ENCODE measurements at places on chromosomes 6 and 20.

DNA sequence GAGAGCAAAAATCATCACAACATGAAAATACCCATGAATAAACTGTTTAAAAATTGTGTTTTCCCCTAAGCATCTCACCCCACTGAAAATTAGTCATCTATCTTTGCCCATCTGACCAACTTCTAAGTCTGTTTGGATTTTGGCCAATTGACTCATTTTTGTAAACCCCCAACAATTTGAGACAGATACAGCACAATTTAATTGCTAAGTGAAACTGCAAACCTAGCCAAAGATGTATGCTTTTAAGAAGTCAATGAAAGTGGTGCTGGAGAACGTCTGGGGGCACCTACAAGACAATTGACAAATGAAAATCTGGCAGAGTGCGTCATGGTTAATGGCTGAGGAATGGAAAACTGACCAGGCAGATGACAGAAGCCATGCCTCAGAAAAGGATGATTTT lies 30.9 kb upstream of the SLC24A3 start:
- DNase-seq = no peak

DNA sequence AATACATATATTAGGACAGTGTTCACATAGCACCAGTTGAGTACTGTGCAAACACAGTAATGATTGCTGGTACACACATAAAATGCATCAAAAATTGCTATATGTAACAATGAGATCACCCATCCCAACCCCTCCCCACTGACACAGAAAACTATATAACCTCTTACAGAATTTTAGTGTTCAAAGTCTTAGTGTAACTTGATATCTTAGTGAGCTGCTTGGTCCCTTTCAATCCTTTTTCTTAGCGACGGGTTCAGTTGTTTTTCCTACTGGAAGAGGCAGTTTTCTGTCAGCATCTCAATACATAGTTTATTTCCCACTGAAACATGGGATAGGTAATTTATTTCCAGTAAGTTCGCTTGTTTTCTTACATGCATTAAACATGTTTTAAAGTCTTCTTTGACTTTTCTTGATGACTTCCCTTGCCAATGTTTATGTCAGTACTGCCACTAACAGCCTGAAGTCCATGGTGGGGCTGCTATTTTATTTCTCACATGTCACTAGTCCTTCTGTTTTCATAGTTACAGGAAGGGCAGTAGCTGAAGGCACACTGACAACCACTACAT lies 96.4 kb upstream of the FOXC1 start:
- DNase-seq = no peak

GRCh38 chr6:81762132-81762531 lies 9.7 kb upstream of the TENT5A start:
- DNase-seq = no peak

GRCh38 chr6:21949211-21949801 lies 347.5 kb downstream of the PRL start:
- DNase-seq = no peak

DNA sequence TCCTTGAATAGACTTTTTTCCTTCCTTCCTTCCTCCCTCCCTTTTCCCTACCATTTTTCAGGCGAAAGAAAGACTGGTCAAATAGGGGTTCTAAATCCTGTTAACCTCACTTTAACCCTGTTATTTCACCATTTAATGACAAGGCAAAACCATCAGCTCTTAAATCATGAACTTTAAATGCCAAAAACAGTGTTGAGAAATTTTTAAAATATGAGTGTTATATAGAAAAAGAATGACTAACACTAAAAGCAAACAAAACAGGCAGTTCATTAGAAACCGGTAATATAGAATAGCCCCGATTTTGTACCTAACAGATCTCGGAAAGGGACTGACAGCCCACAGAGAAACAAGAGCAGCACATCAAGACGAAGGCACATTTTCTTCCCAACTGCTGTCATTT lies 57.4 kb upstream of the CEP85L start:
- DNase-seq = no peak

- no peak for DNase-seq
Observed at GRCh38 chr20:51237791-51238190, 214.9 kb upstream of the KCNG1 start.

DNA sequence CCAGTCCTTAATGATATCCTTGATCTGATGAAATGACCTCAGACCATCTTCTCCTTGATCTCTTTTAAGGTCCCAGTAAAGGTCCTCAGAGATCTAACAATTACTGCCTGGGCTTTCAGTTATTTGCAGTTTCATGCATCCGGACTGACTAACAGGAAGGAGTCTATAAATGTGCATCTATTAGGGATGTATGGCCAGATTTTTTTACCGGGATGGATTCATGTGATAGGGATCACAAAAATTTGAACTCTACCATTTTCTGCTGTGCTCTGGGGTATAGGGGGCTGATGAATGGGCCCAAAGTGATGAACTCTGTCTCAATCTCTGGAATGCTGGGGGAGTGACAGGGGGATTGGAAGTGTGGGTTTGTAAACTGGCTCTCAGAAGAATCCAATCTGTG lies 36.2 kb upstream of the SCUBE3 start:
- no peak for DNase-seq

DNA sequence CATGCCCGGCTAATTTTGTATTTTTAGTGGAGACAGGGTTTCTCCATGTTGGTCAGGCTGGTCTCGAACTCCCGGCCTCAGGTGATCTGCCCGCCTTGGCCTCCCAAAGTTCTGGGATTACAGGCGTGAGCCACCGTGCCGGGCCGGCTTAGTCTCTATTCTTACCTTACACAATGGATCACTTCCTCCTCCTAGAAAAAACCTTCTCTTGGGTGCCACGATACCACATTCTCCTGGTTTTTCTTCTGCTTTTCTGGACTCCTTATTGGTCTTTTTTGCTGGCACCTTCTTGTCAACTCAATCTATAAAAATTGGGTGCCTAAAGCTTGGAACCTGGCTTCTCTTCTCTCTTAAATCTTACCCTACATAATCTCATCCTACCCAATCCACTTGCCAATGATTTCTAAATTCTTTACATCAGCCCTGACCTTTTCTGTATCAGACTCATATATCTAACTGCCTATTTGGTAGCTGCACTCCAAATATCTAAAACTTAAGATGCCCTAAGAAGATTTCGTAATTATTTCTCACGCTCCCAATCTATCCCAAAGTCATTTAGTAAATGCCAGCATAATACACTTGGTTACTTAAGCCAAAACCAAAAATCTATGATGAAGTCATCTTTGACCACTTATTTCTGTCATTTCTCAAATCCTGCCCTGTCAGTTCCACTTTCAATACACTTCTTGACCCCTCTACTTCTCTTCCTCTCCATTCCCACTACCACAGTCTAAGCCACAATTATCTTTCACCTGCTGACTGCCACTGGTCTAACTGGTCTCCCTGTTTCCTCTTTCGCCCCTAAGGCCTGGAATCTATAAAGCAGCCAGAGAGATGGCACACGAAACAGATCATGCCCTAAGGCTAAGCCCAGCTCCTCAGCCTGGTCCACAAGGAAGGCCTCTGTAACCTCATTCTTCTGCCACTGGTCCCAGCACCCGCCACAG lies 43.2 kb downstream of the ELMO2 start:
- no peak for DNase-seq

GRCh38 chr6:107867302-107867615 lies 43.1 kb upstream of the SCML4 start:
- no peak for DNase-seq

GRCh38 chr6:127367023-127367375 lies 23.6 kb upstream of the ECHDC1 start:
- no peak for DNase-seq

GRCh38 chr6:144064402-144065212 lies 30.8 kb downstream of the SF3B5 start:
- DNase-seq = no peak

- DNase-seq = no peak
Observed at GRCh38 chr6:35449287-35449881, 2.8 kb upstream of the FANCE start.

DNA sequence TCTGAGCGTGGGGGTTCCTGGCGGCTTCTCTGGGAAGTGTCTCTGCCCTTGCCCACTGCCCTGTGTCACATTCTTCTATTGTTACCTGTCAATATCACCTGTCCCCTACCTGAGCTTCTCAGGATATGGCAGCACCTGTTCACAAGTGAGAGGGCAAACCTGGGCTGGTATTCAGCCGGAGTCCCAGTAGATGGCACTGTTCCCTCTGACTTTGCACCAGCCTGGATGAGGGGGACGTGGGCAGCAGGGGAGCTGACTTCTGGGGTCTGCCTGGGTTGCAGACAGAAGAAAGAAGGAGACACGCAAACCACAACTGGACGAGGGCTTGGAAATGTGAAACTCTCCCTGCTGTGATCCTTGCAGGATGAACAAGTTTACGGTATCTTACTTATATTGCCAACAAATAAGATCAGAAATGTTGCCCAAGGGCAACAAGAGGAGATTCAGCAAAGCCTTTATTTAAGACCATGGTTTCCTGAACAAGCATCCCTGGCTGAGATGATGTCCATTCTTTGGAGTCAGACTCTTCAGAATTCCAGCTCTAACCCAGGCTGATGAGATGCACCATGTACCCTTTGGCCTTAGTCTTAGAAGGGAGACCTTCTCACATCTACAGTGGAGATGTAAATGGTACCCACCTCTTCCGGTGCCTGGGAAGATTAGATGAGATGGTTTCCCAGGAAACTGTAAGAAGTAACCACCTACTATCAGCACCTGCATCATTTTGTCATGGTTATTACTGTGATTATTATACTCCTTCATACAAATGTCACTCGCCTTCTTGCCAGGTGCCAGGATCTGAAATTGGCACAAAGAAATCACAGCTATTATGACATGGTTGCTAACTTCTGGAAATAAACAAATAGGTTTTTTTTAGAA lies 400.0 kb upstream of the CDH4 start:
- DNase-seq = no peak

GRCh38 chr20:22810030-22810429 lies 225.1 kb upstream of the SSTR4 start:
- no peak for DNase-seq

DNA sequence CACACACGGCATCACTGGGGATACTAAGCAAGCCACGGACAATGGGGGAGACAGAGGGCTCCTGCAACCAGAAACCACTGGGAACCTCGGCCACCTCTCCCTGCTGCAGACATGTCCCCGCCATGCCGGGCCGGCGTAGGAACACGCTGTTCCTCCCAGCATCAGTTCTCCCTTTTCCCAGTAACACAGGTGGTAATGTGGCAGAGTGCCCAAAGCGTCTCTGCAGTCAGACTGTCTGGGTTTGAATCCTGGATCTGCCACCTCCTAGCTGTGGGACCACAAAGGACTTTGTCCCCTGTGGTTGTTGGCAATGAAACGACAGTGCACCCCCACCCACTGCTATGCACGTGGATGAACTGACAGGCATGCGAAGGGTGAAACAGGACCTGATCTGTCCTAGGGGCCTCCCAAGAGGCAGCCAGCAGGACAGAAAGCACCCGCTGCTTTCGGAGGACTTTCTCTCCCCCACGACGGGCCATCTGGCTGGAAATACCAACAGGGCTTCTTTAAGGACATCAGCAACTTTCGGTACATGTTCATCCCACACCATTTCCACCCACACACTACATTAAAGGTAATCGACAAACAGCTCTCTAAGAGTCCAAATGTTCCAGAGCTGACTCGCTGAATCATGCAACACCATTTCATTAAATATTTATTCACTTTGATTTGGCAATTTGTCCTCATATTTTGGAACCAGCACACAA lies 74.1 kb downstream of the SULF2 start:
- no peak for DNase-seq

- peak; percentile 75 for DNase-seq
Observed at GRCh38 chr6:73854998-73855718, 159.2 kb downstream of the CD109 start.

DNA sequence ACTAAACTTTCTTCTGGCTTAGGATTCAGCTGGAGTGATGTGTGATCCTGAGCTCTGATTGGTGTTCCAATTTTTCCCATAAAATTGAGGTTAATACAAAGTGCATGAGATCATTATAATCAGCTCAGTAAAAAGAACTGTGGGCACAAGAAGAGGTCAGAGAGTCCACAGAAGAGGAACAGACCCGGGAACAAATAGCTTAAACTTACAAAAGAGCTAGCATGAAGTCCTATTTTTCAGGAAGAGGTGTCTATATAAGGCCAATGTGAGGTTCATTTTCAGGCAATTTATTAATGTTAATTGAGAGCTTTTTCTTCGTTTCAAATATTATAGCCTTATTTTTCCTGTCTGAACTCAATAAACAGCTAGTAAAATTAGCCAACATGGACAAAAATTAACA lies 26.9 kb upstream of the STX11 start:
- no peak for DNase-seq

- DNase-seq = no peak
Observed at GRCh38 chr6:157537556-157537955, 156.6 kb downstream of the ZDHHC14 start.

DNA sequence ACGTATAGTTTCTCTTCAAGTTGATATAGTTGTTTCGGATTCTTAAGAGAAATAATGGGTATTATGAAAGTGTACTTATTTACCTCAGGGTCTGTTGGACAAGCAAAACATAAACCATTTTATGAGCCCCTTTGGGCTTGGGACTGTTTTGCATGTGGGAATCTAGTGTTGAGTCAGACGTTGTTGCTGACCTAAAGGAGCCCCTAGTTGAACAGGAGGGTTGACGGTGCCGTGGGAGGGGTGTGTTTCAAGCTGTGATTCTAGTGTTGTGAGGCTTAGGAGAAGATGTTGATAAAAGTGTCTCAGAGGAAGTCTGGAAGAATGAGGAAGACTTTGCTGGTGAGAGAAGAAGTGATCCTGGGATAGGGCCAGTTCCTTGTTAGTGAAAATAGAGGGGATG lies 140.0 kb downstream of the ARID1B start:
- no peak for DNase-seq

DNA sequence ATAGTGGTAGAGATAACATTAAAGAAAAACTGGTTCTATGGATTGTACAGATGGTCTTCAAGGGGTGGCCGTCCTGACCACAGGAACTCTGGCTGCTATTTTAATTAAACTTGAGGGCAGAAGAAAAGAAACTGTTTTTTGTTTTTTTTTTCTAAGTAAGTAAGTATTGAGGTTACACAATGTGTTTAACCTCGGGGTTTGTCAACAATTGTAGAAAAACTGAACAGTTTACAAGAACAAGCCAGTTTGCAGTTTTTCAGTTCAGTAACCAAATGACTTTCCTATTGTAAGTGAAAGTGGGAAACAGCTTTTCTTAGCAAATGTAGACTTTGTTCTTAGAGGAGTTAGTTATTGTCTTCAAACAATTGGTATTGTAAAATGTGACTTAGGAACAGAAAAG lies 77.0 kb downstream of the PLCB1 start:
- DNase-seq = no peak

- DNase-seq = no peak
Observed at GRCh38 chr6:90975741-90976140, 388.9 kb upstream of the MAP3K7 start.

DNA sequence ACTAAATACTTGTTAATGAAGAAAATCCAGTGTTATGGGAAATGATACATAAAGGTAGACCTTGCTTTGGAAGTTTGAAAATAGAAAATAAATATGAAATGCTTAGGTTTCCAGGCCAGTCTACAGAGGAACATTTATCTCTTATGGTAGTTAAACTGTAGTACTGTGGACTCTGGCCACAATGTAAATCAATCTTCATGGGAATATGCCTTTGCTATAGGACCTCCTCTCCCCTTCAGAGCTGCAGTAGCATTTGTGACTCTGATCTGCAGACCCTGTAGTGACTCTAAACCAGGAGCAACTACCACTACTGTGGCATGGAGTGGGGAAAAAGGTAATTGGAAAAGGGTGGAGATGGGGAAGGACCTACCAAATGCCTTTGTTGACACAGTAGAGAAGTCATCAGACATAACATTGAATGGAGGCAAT lies 4.5 kb downstream of the HSPA1A start:
- no peak for DNase-seq
